ENCODE measurements at places on chromosomes 4 and X.
A peak's percentile ranks its signal among the peaks of the same experiment; 100 is the strongest.

GRCh38 chr4:42512226-42512625, 114.9 kb downstream of the SHISA3 start:
- DNase-seq, result no peak

DNA sequence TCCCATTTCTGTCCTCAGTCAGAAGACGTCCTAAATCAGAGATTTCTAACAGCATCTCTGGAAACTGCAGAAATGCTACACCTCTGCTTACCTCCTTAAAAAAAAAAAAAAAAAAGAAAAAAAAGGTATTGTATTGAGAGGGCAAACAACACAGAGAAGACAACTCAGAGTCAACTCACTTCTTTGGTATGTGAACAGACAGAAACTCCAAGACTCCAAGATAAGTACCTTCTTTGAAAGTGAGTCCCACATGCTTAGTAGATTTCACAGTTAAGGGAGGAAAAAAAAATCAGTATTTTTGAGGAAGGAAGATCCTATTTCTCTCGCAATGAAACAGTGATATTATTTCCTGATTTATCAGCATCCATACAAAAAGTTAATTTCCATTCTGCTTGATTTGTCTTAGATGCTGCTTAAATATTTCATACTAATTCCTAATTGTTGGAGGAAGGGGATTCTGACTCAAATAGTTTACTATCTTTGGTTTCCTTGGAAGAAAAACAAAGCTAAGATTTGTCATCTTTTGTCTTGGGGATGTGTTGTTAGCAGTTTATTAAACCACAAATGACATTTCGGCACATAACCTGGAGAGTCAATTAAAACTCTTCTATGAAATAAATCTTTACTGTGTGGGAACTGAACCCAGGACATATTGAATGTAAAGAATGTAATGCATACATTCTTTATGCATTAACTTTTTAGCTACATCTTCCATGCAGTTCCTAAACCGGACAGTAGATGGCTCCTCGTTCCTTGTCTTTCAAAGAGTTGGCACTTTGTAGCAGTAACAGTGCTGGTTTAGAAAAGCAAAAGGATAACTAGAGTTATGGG, 4.7 kb downstream of the RASGEF1B start:
- DNase-seq, result peak; percentile 61

GRCh38 chr4:40976343-40976742, 226.6 kb downstream of the NSUN7 start:
- peak; percentile 17 for DNase-seq

GRCh38 chr4:65696436-65696835, 26.1 kb upstream of the EPHA5 start:
- DNase-seq, result no peak

All from AML-193 (cell line).